ENCODE measurements at places on chromosomes 12 and 14.

DNA sequence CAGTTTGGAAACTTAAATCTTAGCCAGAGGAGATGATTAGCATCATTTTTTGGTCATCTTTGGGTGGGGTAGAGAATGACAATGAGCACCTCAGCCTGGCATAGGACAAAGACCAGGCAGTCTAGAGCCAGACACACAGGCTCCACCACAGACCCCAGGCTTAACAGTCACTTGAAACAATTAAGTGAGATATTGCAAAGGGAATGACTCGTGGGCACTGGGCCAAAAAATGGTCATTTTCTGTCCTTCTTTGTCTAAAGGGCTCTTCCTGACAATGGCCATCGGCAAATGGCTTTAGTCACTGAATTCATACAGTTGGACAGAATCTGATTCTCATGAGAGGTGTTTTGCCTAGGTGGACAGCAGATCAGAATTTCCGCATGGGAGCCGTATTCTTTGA is 78.0 kb upstream of the DICER1 start:
- peak; percentile 64 for DNase-seq

DNA sequence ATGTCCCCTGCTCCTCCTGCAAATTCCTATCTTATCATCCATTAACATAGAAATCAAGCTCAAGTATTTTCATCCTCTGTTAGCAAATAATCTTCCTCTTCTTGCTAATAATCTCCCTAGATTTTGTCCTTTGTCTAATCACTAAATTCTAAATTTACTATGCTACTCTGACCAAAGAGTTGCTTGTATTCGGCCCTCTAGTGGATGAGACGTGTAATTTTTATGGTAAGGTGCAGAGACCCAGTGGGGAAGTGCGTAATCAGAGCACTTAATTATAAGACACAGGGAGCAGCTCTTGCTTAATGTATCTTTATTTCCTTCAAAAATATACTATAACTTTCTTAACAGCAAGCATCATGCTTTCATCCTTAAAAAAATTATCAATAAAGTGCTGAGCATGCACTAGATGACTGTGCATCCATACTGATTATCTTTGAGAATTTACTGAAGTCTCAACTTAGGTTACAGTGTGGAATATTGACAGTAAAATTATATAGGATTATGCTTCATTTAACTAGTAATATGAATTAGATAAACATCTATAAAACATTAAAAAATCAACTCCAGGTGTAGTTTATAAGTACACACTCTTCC is 212.6 kb downstream of the SLC16A7 start:
- peak; percentile 9 for DNase-seq

GRCh38 chr12:64007853-64008252 is 163.4 kb downstream of the SRGAP1 start:
- peak; percentile 40 for DNase-seq

- no peak for DNase-seq
Observed at GRCh38 chr12:108357834-108358579, 18.9 kb upstream of the CMKLR1 start.

DNA sequence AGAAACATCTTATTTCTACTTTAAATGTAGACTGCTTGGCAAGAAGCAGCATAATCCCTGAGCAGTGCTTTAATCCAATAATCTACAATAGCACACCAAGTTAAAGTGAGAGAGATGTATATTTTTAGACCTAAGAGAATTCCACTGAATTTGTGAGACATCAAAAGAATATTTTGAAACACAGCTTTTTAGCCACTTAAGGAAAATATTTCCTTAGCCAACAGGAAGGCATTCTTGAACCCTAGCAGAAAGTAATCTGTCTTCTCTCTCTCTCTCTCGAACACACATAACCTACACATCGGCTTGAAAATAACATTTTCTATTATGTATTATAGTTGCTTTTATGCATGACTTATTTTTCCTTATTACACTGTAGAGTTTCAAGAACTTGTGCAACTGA is 34.0 kb downstream of the KITLG start:
- no peak for DNase-seq

GRCh38 chr12:52221912-52222457 is 11.1 kb upstream of the KRT7 start:
- DNase-seq, result peak; percentile 32

- DNase-seq, result peak; percentile 47
Observed at GRCh38 chr12:122395319-122395718, 27.1 kb downstream of the CLIP1 start.

DNA sequence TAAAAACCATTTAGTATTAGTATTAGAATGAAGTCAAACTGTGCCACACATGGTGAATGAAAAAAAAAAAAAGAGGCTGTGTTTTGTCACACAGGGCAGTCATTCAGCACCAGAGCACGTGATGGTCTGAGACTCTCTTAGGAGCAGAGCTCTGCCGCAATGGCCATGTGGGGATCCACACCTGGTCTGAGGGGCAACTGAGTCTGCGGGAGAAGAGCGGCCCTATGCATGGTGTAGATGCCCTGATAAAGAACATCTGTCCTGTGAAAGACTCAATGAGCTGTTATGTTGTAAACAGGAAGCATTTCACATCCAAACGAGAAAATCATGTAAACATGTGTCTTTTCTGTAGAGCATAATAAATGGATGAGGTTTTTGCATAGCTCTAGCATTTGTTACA is 12.2 kb upstream of the BDKRB1 start:
- DNase-seq, result no peak

- DNase-seq, result no peak
Observed at GRCh38 chr12:119157528-119157927, 21.2 kb upstream of the HSPB8 start.

GRCh38 chr12:77122661-77123060 is 57.3 kb upstream of the E2F7 start:
- DNase-seq, result no peak

- no peak for DNase-seq
Observed at GRCh38 chr14:28570391-28570790, 196.2 kb upstream of the FOXG1 start.

DNA sequence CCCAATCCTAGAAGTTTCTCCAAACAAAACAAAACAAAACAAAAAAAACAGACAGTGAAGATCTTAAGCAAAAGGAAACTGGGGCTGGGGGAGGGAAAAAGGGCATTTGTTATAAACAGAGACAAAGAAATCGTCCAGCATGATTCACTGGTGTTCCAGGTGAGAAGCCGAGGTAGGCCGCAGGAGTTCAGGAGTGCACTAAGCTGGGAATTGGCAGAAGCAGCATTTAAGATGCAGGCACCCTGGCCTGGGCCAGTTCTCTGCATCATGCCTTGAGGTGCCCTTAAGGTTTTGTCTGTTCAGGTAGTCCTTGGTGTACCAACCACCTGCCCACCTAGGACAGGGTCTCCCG is 11.2 kb downstream of the TBX3 start:
- DNase-seq, result no peak

DNA sequence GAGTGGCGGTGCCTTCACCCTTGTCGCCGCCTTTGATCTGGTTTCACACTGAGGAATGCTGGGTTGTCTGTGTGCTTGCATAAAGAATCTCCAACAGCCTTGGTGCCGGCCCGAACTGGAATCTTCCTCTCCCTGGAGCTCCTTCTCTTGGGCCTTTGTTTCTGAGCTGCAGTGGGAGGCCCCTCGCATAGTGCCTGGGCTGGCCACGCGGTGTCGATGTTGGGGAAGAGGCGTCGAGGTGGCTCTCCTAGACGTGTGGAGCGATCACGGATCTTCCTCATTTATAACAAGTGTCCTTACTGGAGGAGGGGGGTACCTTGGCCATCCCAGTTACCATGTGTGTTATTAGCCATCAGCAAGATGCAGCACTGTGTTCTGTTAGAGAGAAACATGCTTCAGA is 60.6 kb downstream of the ADGRD1 start:
- DNase-seq, result no peak

DNA sequence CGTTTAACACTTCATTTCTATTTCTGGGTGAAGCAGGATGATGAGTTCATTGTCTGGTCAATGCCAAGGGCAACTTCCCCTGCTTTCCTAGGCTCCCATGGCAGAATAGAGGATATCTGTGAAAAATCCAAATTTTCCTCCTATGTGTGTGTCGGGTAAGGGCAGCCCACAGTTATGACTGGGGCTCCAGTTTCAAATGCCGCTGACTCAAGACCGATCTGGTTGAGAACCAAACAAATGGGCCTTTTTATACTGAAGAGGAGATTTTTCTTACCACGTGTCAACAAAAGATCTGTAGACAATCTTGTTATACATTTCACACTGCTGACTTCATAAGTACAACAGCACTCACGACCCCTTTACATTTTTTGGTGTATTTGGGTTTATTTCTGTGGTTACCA is 120.8 kb downstream of the CHST11 start:
- DNase-seq, result peak; percentile 8

DNA sequence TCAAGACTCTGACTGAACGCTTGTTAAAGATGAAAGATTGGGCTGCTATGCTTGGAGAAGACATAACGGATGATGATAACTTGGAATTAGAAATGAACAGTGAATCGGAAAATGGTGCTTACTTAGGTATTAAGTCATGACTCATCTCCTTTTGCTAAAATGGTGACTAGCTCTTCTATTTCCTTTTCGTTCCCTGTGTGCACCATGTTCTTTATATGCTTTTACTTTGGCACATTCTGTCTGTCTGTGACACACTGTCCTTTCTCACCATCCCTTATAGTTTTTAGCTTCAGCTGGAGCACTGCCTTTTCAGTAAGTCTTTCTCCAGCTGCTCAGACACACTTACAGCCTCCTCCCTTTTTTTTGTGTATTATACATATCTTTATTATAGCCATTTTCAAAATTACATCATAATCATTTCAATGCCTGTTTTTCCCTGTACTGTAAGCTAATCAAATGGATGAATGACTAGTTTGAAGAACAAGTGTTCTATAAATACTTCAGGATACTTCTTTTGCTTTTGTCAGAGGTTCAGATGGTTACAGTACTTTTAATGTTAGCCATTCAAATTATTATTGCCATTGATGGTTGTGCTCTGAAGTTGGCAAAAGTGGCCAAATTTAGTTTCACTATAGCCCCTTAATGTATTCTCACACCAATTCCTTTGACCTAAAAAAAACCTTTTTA is 68.6 kb downstream of the MIA2 start:
- DNase-seq, result no peak

DNA sequence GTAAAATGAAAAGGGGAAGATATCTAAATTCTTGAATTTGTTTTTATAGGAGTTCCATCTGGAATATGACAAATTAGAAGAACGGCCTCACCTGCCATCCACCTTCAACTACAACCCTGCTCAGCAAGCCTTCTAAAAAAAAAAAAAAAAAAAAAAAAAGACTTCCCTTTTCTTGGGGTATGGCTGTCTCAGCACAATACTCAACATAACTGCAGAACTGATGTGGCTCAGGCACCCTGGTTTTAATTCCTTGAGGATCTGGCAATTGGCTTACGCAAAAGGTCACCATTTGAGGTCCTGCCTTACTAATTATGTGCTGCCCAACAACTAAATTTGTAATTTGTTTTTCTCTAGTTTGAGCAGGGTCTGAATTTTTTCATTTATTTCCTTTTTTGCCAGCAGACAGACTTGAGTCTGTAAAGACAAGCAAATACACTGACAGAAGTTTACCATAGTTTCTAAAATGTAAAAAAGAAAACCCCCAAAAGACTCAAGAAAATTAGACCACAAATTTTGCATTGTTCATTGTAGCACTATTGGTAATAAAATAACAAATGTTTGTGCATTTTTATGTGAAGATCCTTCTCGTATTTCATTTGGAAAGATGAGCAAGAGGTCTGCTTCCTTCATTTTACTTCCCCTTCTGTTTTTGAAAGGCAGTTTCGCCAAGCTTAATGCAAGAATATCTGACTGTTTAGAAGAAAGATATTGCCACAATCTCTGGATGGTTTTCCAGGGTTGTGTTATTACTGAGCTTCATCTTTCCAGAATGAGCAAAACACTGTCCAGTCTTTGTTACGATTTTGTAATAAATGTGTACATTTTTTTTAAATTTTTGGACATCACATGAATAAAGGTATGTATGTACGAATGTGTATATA is 12.1 kb upstream of the KCNMB4 start:
- no peak for DNase-seq

DNA sequence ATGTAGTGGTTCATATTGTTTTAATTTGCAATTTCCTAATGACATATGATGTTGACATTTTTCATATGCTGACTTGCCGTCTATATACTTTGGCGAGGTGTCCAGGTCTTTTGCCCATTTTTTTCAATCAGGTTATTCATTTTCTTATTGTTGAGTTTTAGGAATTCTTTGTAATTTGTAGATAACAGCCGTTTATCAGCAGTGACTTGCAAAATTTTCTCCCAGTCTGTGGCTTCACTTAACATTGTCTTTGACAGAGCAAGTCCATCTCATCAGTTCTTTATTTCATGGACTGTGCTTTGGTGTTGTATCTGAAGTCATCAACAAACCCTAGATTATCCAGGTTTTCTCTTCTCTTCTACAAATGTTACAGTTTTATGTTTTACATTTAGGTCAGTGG is 12.6 kb upstream of the KLHDC2 start:
- no peak for DNase-seq

DNA sequence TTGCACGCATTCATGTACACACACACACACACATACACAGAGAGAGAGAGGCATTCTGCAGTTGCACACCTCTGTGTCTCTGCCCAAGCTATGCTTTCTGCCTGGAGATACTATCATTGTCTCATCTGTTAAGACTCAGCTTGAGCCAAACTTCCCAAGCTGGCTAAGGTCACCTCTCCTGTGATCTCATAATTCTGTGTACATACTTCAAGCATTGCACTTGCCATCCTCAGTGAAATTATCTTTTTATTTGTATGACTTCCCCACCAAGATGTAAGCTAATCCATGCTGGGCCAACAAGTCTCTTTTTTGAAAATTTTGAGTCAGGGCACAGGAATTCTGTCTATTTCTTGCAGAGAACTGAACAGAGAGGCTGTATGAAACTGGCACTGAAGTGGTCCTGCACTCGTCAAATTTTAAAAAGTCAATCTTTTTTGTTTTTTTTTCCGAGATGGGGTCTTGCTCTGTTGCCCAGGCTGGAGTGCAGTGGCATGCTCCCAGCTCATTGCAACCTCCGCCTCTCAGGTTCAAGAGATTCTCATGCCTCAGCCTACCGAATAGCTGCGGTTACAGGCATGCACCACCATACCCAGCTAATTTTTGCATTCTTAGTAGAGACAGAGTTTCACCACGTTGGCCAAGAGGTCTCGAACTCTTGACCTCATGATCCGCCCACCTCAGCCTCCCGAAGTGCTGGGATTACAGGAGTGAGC is 44.3 kb downstream of the TMTC1 start:
- DNase-seq, result no peak

DNA sequence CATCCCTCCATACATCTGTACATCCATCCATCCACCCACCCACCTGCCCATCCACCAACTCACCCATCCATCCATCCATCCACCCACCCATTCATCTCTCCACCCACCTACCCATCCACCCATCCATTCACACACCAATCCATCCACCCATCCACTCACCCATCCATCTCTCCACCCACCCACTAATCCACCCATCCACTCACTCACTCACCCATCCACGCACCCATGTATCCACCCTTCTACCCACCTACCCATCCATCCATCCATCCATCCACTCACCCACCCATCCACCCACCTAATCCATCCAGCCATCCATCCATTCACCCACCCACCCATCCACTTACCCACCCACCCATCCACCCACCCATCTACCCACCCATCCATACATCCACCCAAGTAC is 16.2 kb downstream of the GALNT9 start:
- no peak for DNase-seq

GRCh38 chr12:27840229-27840999 is 60.4 kb upstream of the MANSC4 start:
- no peak for DNase-seq

GRCh38 chr12:98471085-98471484 is 44.3 kb upstream of the TMPO start:
- DNase-seq, result no peak
